ENCODE measurements at places on chromosomes 5 and 9.

DNA sequence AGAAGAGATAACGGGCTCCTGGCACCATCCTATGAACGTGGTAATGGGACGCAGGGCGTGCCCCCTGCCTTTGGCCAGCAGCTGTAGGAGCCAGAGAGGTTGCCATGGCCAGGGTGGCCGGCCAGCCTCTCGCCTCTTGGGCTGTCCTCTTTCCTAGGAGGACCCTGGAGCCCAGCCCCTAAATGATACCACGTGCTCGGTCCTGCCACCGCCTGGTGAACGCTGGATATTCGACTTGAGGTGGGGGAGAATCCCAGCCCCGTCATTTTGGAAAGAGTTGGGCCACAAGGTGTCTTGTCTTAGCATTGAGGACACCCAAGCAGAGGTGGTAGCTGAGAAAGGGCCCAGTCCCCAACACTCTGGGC is 391 bp upstream of the NRG2 start:
- DNase-seq = no peak

DNA sequence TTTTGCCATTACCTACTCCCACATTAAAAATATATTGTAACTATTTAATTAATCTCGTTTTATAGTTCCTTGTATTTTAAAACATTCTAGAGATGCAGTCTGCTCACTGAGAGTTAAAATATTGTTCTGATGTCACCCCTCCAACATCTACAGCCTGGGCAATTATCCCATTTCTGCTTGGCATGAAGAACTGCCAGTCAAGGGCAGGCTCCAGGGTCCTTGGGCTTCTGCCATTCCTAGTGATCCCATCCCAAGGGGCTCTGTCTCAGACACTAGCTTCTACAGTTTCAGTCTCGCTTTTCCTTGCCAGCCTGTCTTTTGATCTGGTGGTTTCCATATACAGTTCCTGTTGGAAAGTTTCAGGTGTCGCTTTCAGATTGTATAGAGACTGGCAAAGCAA is 287.2 kb downstream of the TMEM232 start:
- DNase-seq = no peak

DNA sequence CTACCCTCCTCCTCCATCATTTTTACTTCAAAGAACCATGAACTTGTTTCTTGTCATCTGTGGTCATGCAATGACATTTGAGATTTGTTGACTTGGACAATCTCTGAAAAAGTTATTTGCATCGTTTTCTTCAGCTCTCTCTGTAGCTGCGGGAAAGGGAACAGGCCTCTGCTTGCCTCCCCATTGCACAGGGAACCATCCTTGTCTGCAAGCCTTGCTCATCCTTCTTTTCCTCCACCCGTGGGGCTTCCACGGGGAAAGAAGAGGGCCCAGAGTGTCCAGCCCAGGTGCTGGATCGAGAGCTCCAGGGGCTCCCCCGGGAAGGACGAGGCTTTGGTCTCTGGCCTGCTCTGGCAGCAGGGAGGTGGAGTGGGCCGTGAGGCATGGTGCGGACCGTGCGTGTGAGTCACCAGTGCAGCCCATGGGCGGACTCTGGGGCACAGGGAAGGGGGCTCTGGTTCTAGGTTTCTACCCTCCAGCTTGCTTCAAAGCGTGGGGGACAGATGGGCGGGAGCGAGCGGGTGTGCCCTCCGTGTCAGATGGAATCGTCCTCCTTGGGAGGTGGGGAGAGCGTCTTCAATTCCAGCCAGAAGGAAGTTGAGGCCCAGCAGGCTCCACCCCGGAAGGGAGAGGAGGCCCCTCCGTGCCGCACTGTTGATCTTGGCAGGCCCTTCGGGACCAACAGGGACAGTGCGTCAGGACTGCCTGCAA is 6.0 kb upstream of the IRX4 start:
- DNase-seq = no peak

- DNase-seq = no peak
Observed at GRCh38 chr5:111545031-111545430, 32.7 kb upstream of the STARD4 start.

DNA sequence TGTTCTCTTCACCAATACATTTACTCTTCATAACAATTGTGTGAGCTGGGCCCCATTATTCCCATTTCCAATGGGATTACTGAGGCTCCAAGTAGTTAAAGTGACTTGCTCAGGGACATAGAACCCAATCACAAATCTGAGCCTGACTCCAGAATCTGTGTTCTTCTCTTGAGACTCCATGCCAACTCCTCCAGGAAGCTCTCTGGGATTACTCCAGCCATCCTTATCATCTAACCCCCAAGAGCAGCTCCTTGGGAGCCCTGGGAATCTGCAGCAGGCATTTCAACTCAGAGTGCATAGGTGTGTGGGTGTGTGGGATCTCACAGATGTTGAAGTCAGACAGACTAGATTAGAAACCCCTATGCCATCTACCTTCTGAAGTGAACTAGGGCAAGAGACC is 131.4 kb upstream of the BOD1 start:
- no peak for DNase-seq

DNA sequence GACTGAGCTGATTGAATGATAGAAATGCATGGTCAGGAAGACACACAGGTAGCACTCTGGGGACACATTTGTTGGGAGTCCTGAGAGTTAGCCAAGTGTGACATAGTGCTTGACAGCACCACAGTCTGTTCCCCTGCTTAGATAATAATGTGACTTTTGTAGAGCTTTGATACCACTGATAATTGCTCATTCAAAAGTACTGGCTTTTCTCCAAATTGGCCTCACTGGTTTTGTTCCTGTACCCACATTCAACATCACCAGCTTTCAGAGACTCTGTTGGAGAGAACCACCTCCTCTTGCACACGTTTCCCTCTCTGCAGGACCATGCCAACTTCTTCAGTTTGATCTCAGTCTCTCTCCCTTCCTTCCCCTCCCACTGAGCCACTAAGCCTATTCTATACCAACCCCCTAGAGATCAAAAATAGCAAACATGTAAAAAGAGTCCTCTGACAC is 52.5 kb upstream of the IL7R start:
- DNase-seq = no peak

- DNase-seq = no peak
Observed at GRCh38 chr5:43039471-43040286, 440 bp downstream of the ANXA2R start.

GRCh38 chr5:152572812-152573211 is 167.7 kb upstream of the NMUR2 start:
- DNase-seq = no peak

- no peak for DNase-seq
Observed at GRCh38 chr5:178237431-178238312, 5.1 kb upstream of the PHYKPL start.

- no peak for DNase-seq
Observed at GRCh38 chr9:115350548-115350947, 232.6 kb upstream of the TNC start.

DNA sequence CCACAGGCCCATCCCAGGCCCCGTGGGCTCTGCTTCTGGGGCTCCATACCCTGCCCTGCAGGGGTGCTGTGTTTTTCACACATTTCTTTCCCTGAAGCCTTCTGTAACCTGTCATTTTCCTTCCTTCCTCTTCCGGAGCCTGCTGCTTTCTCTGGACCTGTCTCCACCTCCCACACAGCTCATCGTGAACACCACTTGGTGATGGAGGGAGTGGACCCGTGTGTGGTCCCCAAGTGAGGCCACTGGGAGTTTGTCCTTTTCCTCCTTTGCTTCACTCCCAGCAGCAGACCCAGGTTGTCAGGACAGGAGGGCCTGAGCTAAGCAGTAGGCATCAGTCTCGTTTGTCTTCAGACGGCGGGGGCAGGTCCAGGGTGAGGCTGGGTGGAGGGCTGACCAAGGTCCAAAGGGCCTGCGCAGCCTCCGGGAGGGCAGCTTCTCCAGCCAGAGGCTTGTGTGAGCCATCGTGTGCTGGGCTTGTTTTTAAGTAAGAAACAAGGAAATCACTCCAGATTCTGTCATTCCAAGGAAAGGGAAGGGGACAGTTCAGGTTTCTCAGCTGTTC is 5.8 kb upstream of the POMT1 start:
- DNase-seq = no peak

GRCh38 chr5:57988813-57989212 is 471.1 kb downstream of the PLK2 start:
- no peak for DNase-seq

GRCh38 chr9:28301281-28301680 is 728.0 kb upstream of the C9orf72 start:
- no peak for DNase-seq

DNA sequence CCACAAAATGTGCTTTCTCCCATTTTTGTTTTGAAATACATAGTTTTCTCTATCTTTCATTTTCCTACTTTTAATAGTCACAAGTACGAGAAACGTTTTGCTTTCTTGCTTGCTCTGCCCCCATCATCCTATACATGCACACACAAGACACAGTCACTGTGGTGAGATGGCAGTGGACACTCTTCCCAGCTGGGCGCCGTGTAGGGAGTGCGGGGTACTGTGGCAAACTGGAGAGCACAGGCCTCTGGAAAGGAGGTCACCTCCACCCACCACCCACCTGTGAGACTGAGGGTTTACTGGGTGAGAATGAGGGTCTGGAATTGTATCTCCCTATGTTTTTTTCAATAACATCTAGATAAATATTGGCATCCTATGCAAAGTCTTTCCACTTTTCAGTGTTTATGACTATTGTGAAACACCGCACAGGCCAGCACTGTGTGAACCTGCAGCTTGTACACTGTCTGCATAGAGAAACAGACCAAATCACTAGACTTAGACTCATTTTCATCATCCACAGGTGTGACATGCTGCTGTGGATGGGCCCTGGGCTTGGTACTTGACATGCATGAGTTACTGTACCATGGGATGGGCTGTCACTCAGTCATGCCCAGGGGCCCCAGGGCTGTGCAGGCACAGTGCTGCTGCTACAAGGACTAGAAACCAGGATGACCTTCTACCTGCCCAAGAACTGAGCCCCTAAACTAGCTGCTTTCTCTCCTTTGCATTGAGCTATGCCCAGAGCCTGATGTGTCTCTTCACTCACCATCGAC is 118.1 kb upstream of the LMX1B start:
- no peak for DNase-seq

DNA sequence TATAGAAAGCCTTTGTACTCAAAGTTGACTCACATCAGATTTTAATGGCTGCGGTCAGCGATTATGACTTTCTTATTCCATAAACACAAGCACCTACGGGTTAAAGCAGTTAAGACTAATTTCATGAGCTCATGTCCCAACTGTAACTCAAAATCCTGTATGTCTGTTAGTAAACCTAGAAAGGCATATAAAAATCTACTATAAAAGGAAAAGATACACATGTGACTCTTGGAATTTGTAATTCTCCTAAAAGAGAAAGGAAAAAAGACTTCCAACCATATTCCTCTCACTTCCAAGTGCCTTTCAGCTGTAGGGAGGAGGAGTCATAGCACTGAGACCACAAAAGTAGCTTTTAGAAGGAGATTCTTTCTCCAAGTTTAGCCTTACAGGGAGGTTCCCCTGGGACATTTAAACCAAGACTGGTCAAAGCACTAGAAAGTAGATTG is 129.1 kb downstream of the EBF1 start:
- DNase-seq = no peak

GRCh38 chr5:76393035-76393680 is 9.9 kb upstream of the IQGAP2 start:
- no peak for DNase-seq

DNA sequence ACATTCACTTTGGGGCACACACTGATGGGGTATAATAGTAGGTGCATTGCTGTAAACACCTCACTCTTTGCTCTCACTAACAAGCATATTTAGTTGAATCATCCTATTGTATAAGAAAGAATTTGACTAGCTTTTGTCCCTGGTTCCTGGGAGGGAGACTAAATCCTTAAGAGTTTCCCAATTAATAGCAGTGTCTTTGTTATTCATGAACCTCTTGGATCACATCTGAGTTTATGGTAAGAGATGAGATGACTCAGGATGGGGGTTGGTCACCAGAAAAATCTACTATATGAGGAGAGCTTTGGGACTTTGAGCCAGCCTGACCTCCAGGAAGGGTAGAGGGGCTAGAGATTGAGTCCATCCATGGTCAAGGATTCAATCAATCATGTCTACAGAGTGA is 56.8 kb downstream of the PUM3 start:
- no peak for DNase-seq

DNA sequence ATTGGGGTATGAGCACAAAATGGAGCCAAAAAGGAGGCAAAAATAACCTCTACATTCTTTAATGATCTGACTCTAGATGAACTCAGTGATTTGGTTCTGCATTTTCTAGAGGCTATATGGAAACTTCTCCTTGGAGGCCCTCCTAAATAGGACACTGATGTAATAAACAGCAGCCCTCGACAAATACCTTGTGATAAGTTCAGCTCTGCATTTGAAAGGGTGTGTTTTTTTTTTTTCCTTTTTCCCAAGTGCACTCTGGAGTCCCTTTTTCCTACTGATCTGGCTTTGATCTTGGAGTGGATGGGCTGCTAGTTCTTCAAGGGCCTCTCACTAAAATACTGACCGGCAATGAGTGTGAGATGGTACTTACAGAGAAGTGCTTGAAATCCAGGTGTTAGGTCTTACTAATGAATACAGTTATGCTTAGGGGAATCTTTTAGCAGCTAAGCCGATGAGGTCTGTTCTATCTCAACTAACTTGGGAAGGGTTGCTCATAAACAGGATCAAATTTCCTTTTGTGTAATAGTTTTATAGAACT is 161.7 kb downstream of the MAST4 start:
- DNase-seq = no peak

DNA sequence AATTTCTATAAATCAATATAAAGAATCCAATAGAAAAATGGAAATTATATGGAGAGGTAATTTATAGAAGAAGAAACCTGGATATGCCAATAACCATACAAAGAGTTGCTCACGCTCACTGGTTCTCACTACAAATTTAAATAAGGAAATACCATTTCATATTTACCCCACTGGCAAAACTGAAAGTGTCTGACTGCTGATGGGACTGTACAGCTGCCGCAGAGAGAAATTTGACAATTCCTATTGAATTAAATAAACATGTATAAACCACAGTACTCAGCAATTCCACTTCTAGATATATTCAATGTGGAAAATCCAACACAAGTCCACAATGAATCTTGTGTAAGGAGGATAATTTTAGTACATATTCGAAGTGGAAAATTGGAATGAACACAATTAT is 830.4 kb upstream of the GRAMD2B start:
- DNase-seq = no peak

- DNase-seq = no peak
Observed at GRCh38 chr9:126599047-126599650, 14.6 kb upstream of the LMX1B start.

DNA sequence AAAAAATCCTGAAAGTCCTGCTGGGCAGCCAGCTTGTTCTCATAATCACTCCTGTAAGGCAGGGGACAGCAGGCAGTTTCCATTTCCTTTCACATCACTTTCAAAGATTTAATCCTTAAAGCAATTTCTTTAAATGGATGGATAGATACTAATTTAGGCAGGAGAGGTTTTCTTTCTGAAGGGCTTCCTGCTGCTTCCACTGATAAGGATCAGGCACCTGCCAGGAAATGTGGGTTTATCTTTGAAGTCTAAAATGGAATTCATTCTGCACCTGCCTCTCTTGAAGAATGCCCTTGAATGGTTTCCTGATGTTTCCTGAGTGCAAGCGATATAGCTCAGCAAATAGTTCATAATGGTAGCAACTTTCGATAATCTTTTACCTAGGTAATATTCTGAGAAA is 64.5 kb downstream of the STARD4 start:
- DNase-seq = no peak

Data from AG04449 (cell line).